ENCODE measurements at places on chromosomes 16 and 17. TPM values are rescaled to one million over a fixed set of nuclear protein-coding genes. Genes with fewer than 3 reads are reported as not detected.
A peak's percentile ranks its signal among the peaks of the same experiment; 100 is the strongest.

- H3K4me1 ChIP-seq = peaks cover 14% of the 10 kb centered on the region
- no peak overlapping the region for H3K27ac ChIP-seq
- no peak for DNase-seq
- H3K36me3 ChIP-seq = no peaks in the 10 kb centered on the region
- no peaks in the 10 kb centered on the region for H3K27me3 ChIP-seq
These were observed 171.7 kb downstream of the ZFHX3 start for GRCh38 chr16:72876221-72876620.

HOXB6 gene
- 3.8 TPM for total RNA-seq

DNA sequence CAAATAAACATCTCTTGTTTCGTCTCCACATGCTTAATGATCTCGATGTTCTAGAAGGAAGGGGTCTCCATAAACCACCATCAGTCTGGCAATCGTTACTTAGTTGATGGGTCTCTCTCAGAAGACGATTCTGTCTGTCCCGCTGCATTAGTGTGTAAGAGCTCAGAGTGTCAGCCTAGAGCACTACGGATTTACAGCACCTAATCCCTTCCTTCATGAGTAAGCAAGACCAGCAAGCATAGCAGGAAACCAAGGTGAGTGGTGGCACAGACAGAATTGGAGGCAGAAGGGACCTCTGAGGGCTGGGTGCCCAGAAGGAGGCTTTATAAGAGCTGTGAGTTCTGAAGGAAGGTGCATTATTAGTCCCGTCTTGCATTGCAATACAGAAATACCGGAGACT is 440.1 kb downstream of the RBFOX1 start:
- DNase-seq = no peak
- H3K36me3 ChIP-seq = no peaks in the 10 kb centered on the region
- no peaks in the 10 kb centered on the region for H3K27me3 ChIP-seq
- no peak overlapping the region for H3K27ac ChIP-seq
- no peaks in the 10 kb centered on the region for H3K4me1 ChIP-seq

OR1F1 gene
- not detected for total RNA-seq

CDH3 gene
- total RNA-seq = not detected

DNA sequence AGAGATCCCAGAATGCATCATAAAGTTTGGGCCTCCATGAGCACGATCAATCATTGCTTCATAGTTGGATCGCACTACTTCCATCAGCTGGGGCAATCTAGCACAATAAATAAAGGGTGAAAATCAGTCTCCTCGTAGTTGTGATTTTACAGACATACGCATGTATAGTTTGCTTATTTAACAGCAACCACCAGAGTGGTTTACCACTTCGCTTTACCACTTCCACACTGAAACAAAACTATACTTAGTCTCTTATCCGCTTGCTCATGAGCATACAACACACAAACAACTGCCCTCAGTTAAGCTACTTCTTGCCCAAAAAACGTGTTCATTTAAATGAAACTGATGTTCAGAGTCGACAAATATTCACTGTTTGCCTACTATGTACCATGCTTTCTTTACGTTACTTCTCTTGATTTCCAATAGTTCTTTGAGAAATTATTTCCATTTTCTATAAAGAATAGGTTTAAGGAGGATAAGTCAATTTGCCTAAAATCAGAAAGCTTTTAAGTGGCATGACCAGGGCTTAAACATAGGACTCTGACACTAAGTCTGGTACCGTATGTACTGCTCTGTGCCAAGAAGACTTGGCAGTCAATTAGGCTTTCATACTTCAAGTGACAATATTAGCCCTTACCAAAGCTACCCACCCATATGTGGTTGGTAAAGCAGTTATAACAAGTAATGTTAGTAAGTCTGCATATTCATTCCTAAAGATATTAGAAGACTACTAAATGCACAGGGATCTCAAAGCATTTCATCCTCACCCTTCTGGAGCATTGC is 22.0 kb downstream of the SETD6 start:
- peaks cover 81% of the 10 kb centered on the region for H3K36me3 ChIP-seq
- DNase-seq = no peak
- no peak overlapping the region for H3K27ac ChIP-seq

DNA sequence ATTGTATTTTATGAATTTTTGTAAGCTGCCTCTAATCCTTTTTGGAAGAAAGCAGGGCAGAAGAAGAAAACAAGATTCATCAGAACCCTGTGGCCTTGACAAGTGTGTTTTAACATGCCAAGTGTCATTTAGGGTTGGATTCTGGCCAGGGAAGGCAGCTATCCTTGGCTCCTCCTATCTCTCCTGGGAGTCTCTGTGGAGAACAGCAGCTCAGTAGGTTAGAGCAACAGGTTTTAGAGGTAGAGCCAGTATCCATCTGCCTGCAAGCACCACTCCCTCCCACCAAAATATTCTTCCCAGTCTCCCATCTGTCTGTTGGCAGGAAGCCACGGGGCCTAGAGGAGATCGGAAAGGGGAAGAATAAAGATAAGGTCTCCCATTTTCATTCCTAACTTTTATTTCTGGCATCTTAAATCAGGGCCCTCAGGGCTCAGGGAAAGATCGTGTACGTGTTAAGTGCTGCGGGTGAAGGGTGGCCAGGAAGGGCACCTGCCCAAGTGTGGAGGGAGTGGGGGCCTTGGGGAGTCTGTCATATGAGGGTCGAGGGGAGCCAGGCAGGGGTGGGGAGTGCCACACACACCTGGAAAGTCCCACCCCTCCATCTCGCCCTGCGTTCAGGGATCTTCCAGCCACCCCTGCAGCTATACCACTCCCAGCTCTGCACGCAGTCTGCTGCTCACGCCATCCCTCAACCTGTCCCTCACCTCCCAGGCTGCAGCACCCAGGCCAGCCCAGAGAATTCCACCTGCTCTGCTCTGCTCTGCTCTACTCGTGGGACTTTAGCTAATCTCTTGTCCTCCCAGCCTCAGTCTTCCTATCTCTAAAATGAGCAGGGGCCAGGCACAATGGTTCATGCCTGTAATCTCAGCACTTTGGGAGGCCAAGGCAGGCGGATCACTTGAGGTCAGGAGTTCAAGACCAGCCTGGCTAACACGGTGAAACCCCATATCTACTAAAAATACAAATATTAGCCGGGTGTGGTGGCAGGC is 17.1 kb upstream of the CPSF4L start:
- no peak overlapping the region for H3K27ac ChIP-seq
- no peaks in the 10 kb centered on the region for H3K36me3 ChIP-seq
- H3K27me3 ChIP-seq = no peaks in the 10 kb centered on the region
- H3K4me1 ChIP-seq = no peaks in the 10 kb centered on the region

RPRML gene
- total RNA-seq = not detected

GRCh38 chr16:67773099-67773498 is 33.3 kb downstream of the RANBP10 start:
- DNase-seq = no peak
- H3K27me3 ChIP-seq = no peaks in the 10 kb centered on the region
- no peak overlapping the region for H3K4me3 ChIP-seq
- H3K36me3 ChIP-seq = no peaks in the 10 kb centered on the region

GRCh38 chr16:63458846-63459245 is 1422.6 kb upstream of the CDH8 start:
- H3K36me3 ChIP-seq = no peaks in the 10 kb centered on the region
- no peak overlapping the region for H3K4me3 ChIP-seq
- DNase-seq = no peak
- no peaks in the 10 kb centered on the region for H3K27me3 ChIP-seq
- H3K4me1 ChIP-seq = no peaks in the 10 kb centered on the region

- peak; percentile 16 for DNase-seq
- H3K4me3 ChIP-seq = peak overlapping the region; percentile 66
- no peaks in the 10 kb centered on the region for H3K27me3 ChIP-seq
- H3K4me1 ChIP-seq = peaks cover 67% of the 10 kb centered on the region
- H3K36me3 ChIP-seq = no peaks in the 10 kb centered on the region
These were observed 8.1 kb upstream of the TMEM100 start for GRCh38 chr17:55730808-55731207.

SYCE1L gene
- not detected for total RNA-seq

DNA sequence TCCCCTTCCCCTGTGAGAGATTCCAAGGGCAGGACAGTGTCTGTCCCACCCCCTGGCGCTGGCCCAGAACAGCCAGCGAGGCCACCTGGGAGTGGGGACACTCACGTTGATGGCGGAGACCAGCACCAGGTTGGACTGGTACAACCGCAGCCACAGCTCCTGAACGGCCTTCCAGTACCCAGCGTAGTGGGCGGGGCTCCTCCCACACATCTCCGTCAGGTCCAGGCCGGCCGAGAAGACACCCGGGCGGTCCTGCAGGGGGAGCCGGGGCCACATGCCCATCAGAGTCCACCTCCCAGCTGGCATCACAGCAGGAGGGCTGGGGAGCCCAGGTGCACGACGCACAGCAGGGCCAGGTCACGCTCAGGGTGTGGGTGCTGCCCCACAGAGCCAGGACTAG is 7.1 kb downstream of the ECI1 start:
- no peak overlapping the region for H3K27ac ChIP-seq
- H3K36me3 ChIP-seq = peaks cover 12% of the 10 kb centered on the region
- no peaks in the 10 kb centered on the region for H3K27me3 ChIP-seq
- H3K4me1 ChIP-seq = no peaks in the 10 kb centered on the region

- H3K4me1 ChIP-seq = no peaks in the 10 kb centered on the region
- no peak overlapping the region for H3K27ac ChIP-seq
- no peaks in the 10 kb centered on the region for H3K36me3 ChIP-seq
- DNase-seq = no peak
- H3K27me3 ChIP-seq = peaks cover 39% of the 10 kb centered on the region
- no peak overlapping the region for H3K4me3 ChIP-seq
These were observed 18.5 kb downstream of the RGS9 start for GRCh38 chr17:65155622-65156021.

MYH3 gene
- total RNA-seq = 1.1 TPM

NDEL1 gene
- total RNA-seq = 76.4 TPM

TNS4 gene
- total RNA-seq = not detected

Data from GM23248 (cell line).